ENCODE measurements at places on chromosomes 7 and 10. TPM values are rescaled to one million over a fixed set of nuclear protein-coding genes. Genes with fewer than 3 reads are reported as not detected.

- DNase-seq, result no peak
Observed at GRCh38 chr7:14209896-14210484, 220.5 kb upstream of the ETV1 start.

- DNase-seq, result no peak
Observed at GRCh38 chr10:6678956-6679355, 98.9 kb upstream of the PRKCQ start.

DNA sequence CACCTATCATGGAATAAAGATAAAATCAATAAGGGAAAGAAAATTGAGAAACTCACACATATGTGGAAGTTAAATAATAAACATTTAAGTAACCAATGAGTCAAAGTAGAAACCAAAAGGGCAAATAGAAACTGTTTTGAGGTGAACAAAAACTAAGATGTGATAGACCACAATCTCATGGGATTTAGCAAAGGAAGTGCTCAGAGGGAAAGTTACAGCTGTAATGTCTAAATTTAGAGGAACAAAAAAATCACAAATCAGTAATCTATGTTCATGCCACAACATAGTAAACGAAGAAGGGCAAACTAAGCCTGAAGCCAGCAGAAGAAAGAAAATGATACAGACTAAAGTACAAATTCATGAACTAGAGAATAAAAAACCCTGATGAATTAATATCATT lies 16.3 kb downstream of the CYP3A4 start:
- no peak for DNase-seq

DNA sequence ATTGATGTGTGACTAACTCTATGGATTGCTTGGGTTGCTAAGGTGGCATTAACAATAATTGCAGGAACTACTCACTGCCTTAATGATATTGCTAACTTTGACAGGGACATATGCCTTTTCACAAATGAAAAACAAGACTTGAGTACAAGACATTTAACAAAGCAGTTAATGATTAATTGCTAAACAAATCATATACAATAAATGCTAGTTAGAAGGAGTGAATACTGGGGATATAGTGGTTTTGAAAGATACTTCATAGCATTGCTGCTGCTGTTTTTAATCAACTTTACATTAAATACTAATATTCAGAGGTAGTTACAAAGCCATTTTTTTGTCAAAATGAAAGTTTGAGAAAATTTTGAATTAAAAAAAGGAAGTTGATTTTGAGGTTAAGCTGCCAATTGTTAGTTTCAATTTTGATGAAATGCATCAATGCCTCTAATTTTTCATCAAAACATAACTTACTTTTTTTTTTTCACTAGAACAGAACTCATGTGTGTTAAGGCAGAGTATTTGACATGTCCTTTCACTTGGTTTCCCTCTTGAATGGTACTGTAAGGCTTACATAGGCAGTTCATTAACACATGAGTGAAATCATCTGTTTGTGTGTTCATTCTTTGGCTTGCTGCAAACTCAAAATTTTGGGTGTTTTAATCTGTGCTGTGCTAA lies 106.2 kb upstream of the SEMA3D start:
- no peak for DNase-seq

SFMBT2 gene
- 18.5 TPM for total RNA-seq

PIP gene
- total RNA-seq, result 2.2 TPM

Data from prostate gland (tissue), 2 donors.